ENCODE measurements at places on chromosomes 4 and X.

DNA sequence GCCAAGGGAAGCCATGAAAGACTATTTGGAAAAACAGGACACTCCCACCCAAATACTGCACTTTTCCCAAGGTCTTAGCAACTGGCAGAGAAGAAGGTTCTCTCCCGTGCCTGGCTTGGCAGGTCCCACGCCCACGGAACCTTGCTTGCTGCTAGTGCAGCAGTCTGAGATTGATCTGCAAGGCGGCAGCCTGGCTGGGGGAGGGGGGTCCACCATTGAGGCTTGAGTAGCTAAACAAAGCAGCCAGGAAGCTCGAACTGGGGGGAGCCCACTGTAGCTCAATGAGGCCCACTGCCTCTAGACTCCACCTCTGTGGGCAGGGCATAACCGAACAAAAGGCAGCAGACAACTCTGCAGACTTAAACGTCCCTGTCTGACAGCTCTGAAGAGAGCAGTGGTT lies 91.3 kb upstream of the TRPC5OS start:
- no peak for DNase-seq

DNA sequence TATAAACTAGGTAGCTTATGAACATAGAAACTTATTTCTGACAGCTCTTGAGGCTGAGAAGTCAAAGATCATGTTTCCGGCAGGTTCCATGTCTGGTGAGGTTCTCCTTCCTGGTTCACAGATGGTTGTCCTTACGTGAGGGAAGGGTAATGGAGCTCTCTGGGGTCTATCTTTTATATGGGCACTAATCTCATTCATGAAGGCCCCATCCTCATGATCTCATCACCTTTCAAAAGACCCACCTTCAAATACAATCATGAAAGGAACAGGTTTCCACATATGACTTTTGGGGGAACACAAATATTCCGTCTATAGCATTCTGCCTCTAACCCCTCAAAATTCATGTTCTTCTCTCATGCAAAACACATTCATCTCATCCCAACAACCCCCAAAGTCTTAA lies 264.7 kb downstream of the PTTG2 start:
- DNase-seq = no peak

DNA sequence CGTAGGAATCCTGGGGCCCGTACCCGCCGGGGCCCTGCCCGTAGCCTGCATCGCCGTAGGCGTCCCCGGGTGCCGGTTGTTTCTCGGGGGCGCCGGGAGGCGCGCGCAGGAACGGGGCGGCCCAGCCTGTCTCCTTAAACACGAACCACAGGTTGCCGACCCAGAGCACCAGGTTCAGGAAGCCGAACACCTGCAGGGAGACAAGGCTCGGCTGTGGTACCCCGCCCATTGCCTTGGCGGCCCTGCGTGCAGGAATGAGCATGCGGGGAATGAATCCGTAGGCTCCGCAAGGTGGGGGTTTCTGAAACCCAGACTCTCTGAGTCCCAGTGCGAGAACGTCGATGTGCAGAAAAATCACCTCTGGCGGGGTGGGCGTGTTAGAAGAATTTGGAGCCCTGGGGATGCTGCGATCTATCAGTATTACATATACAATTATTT lies 5.4 kb upstream of the PRICKLE3 start:
- DNase-seq = no peak

DNA sequence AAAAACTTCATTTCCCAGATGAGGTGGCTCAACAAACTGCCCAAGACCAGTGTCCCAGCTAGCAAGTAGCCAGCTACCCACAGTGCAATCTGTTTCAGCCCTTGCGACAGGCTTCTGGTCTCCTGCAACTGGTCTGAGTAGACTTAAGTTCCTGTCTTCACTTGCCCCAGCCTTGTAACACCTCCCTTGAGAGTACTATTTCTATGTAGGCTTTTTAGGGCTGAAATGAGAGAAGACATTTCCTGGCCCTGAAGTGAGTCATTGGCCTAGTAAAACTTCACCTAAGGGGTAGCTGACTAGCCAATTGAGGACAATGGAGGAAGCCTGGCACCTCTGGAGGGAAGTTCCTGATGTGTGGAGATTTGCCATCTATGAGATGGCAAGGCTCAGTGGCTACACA lies 80.1 kb upstream of the STIM2 start:
- DNase-seq = peak; percentile 61

DNA sequence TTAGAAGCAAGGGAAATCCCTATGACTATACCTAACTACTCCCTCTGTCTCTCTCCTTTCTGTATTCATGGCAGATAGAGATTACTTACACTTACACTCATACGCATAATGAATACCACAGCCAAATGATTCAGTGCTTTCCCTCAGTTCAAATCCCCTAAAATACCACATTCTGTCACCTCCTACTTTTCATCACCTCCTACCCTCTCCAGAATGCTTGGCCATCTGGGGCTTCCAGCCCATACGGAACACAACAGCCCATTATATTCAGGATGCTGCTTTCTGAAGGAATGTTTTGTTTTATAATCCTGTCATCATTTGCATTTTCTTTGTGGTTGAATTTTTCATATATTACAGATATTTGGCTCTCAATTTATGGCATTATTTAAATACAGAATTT lies 361.6 kb downstream of the GRIA2 start:
- DNase-seq = no peak

DNA sequence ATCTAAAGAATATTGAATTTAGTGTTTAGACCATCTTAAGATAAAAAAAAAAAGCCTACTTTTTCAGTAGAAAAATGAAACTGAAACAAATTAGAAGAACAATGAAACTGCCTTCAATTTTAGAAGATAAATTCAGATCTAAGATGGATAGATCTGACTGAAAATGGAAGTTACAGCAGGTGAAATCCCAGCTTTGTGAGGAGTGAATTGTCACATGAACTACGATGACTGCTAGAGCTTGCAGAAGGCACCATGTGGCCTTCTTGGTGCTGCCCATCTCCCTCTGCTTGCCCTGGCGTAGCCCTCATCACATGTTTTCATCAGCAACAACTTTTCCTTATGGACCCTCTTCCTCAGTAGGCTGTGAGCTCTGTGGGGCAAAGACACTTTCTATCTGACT lies 51.4 kb upstream of the EMCN start:
- no peak for DNase-seq

DNA sequence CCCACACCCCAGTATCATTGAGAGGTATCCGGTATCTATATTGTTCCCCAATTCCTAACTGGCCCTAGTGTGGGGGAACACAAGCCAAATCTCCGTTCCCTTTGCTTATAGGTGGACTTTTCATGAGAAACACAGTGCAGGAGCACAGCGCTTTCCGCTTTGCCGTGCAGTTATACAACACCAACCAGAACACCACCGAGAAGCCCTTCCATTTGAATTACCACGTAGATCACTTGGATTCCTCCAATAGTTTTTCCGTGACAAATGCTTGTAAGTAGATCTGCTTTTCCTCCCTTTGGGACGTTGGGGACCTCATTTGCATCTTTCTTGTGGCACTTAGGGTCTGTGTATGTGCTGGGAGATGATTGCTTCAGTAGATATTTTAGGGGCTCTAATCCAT lies 1.6 kb downstream of the GRIA3 start:
- peak; percentile 61 for DNase-seq

GRCh38 chr4:102623622-102624021 lies 122.5 kb downstream of the NFKB1 start:
- DNase-seq = peak; percentile 68

- peak; percentile 12 for DNase-seq
Measured at GRCh38 chrX:150465326-150465725, 102.2 kb downstream of the MAMLD1 start.

- DNase-seq = peak; percentile 67
Measured at GRCh38 chr4:176357359-176358082, 37.8 kb downstream of the SPCS3 start.

GRCh38 chr4:14862891-14863290 lies 139.4 kb upstream of the CPEB2 start:
- DNase-seq = no peak

DNA sequence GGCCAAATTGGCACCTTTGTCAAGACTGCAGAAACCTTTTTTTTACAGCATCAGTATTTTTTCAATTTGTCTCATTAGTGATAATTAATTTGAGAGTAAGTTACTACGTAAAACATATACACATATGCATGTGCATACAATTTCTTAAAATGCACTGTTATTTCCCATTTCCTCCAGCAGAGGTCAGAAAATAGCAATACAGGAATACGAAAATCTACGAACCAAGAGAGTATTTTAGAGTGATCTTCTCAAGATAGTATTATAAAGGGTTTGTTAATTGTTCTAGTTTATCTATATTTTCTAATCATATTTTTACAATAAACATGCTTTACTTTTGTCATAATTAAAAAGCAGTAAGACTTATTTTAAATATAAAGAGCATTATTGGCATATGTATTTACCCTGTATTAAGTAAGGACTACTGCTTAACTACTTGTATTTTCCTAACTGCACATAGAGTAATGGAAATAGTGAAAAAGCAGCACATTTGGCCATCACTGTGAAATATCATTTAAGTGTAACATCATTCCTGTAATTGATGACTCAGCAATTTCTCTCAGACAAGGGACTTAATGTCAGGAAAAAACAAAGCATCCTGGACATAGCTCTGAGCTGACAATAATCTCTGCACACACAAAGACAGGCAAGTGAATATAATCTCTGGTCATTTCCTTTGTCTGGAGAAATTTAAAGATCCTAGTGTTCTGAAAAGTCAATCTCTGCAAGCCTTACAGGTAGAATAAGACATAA lies 45.6 kb downstream of the MAOB start:
- peak; percentile 9 for DNase-seq

DNA sequence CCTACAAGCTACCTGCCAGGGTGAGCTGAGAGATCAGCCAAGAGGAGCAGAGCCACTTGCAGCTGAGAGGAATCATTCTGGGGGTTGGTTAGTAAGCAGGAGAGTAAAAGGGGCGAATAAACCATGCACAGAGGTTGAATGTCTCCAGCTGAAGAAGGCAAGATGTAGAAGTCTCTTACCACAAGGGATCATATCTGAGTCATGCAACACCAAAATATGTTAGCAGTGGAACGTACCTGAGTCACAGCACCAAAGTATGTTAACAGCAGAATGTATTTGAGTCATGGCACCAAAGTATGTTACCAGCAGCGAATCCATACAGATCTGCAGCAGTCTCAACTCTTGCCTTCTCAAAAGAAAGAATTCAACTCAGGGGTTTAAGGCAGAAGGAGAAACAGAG lies 29.9 kb downstream of the C4orf51 start:
- DNase-seq = peak; percentile 92

- no peak for DNase-seq
Measured at GRCh38 chr4:152364883-152365282, 171.0 kb downstream of the FBXW7 start.

DNA sequence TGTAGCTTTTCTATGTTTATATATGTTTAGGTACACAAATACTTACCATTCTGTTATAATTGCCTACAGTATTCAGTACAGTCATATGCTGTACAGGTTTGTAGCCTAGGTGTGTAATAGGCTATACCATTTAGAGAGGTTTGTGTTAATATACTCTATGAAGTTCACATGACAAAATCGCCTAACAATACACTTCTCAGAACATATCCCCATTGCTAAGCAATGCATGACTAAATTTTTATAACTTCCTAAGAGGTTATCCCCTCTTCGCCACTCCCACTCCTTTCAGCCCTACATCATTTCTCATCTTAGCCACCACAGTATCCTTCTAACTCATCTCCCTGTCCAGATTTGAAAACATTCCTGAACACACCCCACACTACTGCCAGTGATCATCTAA lies 83.7 kb upstream of the ZCCHC13 start:
- DNase-seq = no peak

DNA sequence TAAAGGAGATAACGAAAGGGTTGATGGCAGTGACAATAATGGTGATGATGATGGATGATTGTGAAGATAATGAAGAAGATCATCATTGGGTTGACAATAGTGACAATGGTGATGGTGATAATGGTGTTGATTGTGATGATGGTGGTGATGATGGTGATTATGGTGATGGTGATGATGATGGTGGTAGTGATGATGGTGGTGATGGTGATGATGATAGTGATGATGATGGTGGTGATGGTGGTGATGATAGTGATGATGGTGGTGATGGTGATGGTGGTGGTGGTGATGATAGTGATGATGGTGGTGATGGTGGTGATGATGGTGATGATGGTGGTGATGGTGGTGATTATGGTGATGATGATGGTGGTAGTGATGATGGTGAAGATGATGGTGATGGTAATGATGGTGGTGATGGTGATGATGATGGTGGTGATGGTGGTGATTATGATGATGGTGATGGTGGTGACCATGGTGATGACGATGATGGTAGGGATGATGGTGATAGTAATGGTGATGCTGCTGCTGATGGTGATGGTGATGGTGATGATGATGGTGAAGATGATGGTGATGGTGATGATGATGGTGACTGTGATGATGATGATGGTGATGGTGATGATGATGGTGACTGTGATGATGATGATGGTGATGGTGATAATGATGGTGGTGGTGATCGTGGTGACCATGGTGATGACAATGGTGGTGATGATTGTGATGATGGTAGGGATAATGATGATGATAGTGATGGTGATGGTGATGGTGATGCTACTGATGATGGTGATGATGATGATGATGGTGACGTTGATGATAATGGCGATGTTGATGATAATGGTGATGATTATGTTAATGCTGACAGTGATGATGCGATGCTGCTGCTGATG lies 61.6 kb upstream of the NKX1-1 start:
- DNase-seq = no peak

DNA sequence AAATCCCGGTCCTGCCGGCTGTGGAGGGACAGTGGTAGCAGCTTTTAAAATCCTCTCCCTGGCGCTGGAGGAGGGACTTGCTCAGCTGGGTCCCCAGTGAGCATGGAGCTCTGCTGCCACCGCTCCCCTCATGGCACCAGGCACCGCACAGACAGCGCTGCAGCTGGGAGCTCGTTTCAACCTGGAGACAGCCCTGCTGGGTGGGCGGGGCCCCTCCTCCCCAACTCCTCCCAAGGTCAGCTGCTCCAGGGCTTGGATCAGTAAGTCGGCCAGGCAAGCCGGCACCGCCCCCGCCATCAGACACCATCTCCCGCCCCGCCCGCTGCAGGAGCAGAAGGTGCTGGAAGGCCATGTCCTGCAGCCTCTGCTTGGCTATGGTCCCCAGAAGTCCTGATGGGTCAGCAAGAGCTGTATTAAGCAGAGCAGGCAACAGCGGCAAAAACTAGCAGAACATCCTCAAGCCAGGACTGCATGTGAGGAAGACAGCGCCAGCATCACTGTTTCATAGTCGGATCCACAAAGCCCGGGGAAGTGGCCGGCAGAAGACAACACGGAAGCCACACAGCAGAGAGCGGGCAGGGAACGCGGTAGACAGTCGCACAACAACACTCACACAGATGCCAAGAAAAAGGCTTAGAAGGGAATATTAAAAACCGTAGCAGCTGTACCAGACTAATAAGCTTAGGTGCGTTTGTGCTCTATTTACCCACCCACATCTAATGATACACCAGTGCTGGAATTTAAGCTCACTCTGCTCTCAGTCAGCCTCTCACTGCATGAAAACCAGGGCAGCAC lies 16.2 kb downstream of the ZFYVE28 start:
- peak; percentile 43 for DNase-seq

GRCh38 chr4:88110826-88111225 lies 47.6 kb downstream of the ABCG2 start:
- DNase-seq = peak; percentile 12

DNA sequence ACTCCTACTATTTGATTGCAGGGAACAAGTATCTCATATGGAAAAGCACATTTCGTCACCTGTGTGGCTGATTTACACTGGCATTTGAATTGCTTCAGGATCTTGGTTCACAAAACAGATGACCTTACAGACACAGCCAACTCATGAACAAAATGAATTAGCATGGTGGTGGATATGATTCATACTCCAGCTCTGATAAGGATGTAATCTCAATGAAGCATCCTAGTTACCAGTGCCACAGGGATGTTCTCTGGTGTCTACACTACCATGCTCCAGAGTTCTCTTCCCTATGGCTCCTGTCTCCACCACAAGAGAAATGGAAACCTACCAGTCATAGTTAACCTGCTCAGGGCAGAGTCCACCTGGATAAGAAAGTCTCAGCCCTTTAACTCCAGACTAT lies 40.7 kb downstream of the TEC start:
- DNase-seq = no peak

Data from EH (cell line).